ENCODE measurements at places on chromosomes 7 and 10. TPM values are rescaled to one million over a fixed set of nuclear protein-coding genes. Genes with fewer than 3 reads are reported as not detected.

GRCh38 chr7:36982766-36983165, 258.5 kb upstream of the AOAH start:
- no peak for DNase-seq

DNA sequence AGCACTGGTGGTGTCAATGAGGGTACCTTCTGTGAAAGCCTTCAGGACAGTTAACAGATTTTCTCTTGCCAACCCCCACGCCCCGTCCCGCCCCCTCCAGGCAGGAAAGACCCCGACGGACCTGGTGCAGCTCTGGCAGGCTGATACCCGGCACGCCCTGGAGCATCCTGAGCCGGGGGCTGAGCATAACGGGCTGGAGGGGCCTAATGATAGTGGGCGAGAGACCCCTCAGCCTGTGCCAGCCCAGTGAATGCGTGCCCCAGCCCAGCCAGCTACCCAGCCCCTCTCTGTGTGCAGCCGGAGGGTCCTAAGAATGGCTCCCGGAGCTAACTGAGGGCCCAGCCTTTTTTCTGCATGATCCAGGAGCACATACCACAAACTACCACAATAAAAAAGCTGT, 713 bp upstream of the HOGA1 start:
- DNase-seq: no peak

DNA sequence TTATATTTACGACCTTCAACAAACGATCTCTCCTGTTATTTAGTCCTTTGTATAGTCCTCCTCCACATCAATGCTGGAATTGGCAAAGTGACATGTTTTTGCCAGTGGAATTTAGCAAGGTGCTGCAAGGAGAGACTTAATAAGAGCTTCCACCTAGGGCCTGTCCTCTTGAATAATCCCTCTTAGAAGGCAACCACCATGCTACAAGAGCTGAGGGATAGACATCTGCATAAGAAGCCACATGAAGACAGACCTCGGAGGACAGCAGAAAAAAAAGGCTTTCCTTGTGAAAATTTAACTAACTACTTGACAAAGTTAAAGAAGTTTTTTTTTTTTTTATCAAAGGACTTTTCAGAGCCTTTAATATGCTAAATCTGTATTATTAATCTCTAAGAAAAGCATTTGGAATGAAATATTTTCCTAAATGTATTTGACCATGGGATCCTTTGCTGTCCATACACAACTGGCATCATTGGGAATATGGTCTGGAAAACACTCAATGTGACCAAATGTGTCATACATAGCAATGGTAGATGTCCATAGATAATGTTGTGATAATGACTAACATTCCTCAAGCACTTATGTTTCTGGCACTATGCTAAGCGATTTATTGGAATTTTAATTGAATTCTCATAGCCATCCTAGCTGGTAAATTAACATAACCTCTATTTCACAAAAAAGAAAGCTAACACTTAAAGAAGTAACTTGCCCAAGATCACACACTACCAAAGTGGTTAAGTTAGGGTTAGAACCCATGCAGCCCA, 13.2 kb downstream of the HYCC1 start:
- no peak for DNase-seq

DNA sequence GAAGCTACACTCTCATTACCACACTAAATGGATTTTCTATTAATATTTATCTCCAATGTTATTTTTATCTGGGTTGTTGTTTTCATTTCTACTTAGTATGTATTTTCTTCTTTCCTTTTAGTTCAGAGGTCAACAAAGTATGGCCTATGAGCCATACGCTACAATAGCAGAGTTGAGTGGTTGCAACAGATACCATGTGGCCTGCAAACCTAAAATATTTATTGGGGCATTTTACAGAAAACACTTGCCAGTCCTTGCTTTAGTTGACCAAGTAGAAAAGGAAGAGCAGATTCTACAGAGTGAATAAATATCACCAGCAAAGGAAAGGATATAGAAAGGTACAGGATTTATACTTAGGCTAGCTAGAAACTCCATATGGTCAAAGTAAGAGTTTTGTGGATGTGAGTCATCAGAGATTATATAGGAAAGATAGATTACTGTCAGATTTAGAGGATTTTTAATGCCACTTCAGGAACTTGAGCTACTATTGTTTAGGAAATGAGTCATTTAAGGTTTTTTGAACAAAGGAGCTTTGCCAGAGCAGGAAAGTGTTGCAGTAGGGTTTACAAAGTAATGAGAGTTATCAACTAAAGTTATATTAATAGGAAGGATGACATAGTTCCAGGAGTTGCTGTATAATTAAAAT, 323.3 kb upstream of the KAT6B start:
- no peak for DNase-seq

The PRRT4 gene
- total RNA-seq: not detected

- DNase-seq: no peak
Measured at GRCh38 chr10:126062131-126063032, 166.0 kb downstream of the FANK1 start.

The COL28A1 gene
- total RNA-seq: 0.09 TPM

The CAV1 gene
- not detected for total RNA-seq

The FAM25G gene
- total RNA-seq: not detected

DNA sequence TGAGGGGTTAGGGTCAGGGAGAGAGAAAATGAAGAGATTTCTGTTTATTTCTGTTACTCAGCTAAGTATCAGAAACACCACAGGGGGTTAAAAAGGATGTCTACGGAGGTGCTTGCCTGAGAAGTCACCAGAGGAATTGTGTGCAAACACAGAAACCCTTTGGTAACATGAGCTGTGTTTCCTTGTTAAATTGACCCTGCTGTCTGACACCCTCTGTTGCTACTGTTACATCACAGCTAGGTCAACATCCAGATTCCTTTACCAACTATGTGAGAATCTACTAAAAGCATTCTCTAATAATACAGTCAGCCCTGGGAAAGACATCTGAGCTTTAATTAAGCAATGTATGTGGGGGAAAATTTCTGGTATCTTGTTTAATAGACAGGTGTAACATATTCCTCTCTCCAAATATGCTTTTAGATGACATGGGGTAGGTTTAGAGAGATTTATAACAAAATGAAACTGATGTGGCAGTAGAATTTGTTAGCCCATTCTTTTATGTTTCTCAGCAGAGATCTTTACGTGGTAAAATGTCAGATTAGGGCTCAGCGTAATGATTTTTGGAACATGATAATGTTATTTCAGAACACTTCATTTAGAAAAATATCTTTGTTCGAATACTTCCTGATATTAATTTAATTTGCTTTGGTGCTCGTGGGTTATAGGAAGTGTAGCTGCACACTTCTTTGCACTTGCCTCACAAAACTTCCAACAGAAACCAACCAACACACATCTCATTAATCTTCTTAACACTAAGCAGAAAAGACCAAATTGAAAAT, 168.0 kb upstream of the AHR start:
- DNase-seq: no peak

- DNase-seq: no peak
Measured at GRCh38 chr10:102408131-102408727, 10.4 kb downstream of the PSD start.

GRCh38 chr10:76918106-76918505, 719.5 kb downstream of the KCNMA1 start:
- no peak for DNase-seq

DNA sequence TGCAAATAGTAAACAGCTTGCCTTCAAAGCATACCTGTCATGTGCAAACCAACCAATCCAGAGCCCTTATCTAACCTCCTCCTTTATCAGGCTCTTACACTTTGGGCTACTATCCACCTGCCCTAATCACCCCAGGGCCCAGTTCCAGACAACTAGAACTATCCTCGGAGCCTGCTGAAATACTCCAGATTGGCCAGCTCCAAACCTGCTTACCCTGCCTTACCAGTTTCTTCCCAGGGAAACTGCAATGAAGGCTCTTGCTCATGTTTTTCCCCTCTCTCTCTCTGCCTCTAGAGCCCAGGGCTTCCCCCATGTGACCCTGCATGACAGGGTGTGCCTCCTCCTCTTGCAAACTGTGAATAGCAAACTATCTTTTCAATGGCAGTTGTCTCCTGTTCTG, 81.4 kb upstream of the CAPZA2 start:
- DNase-seq: no peak

GRCh38 chr7:19665399-19666008, 43.3 kb downstream of the POLR1F start:
- no peak for DNase-seq

GRCh38 chr7:24503506-24503905, 69.7 kb upstream of the PALS2 start:
- DNase-seq: no peak

- DNase-seq: no peak
Measured at GRCh38 chr10:101676565-101676964, 18.4 kb downstream of the FBXW4 start.

GRCh38 chr7:77426521-77427051, 10.4 kb upstream of the GSAP start:
- no peak for DNase-seq

GRCh38 chr7:50653126-50653864, 88.1 kb upstream of the DDC start:
- DNase-seq: no peak

The CYP2W1 gene
- not detected for total RNA-seq
